Thymus (tissue), 14 donors: ENCODE measurements at places on chromosomes 7 and 10. TPM values are rescaled to one million over a fixed set of nuclear protein-coding genes. Genes with fewer than 3 reads are reported as not detected.

GRM3 gene
- total RNA-seq, result 0.05 TPM

SUN3 gene
- total RNA-seq, result 1.1 TPM

DNAJC12 gene
- total RNA-seq, result 4.4 TPM

ABCF2 gene
- 26.1 TPM for total RNA-seq

SYT15 gene
- total RNA-seq, result 0.80 TPM

HOXA4 gene
- total RNA-seq, result 0.42 TPM

GCC1 gene
- total RNA-seq, result 11.4 TPM

FOXP2 gene
- total RNA-seq, result 0.19 TPM

SCD gene
- total RNA-seq, result 22.0 TPM

HMX3 gene
- not detected for total RNA-seq

MGAM2 gene
- 0.09 TPM for total RNA-seq

WNT16 gene
- 0.05 TPM for total RNA-seq

TUBB8 gene
- 0.05 TPM for total RNA-seq

DNA sequence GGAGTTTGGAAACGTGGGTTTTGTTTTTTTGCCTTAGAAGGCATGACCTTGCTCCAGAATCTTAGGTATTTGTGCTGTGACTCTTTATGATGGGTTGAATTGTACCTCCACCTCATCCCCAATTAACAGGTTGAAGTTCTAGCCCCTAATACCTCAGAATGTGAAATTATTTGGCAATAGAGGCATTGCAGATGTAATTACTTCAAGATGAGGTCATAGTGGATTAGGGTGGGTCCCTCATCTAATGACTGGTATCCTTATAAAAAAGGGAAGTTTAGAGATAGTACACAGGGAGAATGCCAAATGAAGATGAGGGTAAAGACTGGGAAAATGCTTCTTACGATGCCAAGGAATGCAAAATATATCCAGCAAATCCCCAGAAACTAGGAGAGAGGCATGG, 3.0 kb upstream of the FAM200A start:
- DNase-seq, result no peak

- no peak for DNase-seq
Measured at GRCh38 chr10:78259391-78259790, 225.7 kb downstream of the RPS24 start.

DNA sequence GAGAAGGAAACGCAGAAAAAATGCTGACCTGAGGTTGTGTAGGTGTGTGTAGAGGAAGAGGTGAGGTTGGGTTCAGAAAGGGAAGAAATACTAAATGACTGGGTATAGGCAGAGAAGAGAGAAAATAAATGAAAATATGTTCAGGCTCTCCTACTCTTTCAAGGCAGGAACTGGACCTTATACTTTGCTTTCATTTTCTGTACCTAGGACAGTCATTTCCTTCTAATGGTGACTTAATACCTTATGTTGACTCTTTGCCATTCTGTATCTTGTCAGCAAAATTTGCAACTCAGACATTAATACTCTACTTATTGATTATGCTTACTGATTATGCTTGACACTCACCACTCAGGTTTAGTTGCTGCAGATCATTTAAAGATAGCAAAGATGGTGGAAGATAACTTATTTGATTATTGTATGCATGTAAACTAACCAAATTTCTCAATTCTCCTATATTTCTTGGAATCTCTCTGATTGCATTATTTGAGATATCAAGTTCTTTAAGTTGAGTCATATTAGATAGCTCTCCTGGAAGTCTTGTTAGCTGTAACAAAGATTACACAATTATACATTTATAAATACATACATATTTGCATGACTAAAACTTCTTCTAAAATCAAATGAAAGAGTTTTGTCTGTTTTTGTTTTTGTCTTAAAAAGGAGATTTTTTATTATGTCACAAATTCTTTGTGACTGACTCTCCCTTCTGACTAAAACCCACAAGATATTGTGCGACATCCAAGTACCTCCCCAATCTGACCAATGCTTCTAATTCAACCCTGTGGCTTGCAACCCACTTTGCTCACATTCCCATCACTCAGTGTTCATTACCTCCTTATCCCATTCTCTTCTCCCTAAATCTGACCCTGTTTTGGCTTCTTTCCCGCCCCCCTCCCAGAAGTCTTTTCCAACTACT, 20.0 kb downstream of the LRRD1 start:
- no peak for DNase-seq

DNA sequence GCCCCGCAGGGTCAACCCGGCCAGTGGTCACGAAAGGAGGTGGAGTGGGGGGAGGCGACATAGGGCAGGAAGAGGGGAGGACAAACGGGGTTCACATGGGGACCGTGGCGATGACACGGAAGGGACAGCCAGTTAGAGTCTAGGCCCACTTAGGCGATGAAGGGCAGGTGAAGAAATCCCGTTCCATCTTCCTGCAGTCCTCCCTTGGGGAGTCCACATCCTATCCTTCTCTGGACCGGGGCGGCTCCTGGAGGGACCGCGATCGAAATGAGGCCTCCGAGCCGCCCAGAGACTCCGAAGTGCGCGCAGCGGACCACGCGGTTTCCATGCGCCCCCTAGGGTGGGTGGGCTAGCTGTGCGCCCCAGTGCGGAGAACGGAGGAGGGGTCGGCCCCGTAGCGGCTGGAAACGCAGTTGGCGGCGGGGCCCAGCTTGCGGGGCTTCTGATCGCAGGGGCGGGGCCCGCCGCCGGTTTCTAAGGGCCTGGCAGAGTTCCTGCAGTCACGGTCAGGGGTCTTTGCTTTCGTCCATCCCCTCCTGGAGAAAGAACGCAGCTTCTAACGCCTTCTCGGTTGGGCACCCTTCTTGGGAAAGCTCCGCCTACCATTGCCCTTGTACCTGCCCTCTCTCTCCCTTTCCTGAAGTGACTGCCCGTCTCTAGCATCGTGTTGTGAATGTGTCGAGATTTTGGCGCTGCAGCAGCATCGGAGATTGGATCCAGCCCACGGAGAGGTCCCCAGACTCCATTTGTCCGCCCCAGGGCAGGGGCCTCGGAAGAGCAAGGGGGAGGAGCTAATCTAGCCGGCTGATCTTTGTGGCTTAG, 17.9 kb upstream of the TMEM225B start:
- DNase-seq, result peak; percentile 58

DNA sequence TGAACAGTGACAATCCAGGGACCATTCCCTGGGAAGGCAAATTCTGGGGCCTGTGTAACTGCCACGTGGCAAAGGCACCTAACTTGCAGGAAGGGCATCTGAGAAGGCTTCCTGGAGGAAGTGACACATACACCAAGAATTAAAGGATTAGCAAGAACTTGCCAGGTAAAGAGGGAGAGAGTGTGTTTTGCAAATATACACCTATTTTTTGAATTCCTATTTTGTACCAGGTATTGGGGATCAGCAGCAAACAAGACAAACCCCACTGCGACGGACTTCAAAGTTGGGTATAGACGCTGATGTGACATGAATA, 206.5 kb upstream of the ZMIZ1 start:
- DNase-seq, result no peak

GRCh38 chr7:142338633-142339501, 81.0 kb upstream of the PRSS58 start:
- DNase-seq, result no peak

- no peak for DNase-seq
Measured at GRCh38 chr7:82255706-82256105, 187.9 kb downstream of the CACNA2D1 start.

- no peak for DNase-seq
Measured at GRCh38 chr7:8465338-8465737, 31.9 kb downstream of the NXPH1 start.

- no peak for DNase-seq
Measured at GRCh38 chr7:17357952-17358351, 59.5 kb downstream of the AHR start.

- DNase-seq, result no peak
Measured at GRCh38 chr10:99695761-99696160, 36.2 kb downstream of the COX15 start.

- DNase-seq, result no peak
Measured at GRCh38 chr10:122244001-122244975, 26.8 kb upstream of the BTBD16 start.

DNA sequence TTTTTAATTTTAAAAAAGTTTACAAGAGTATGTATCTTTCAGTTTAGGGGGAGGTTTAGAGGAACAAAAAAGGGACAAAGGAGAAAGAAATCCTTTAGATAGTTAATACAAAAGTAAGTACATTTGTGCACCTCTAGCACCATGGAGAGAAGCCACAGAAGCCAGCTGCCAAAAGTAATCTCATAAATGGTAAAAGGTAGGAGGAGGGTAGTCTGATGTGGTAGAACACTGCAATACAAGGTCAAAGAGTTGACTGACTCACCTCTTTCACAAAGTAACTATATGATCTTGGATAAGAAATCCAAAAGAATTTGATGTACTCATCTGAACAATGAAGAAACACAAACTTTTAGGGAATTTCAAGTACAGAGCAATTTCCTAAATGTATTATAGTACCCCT, 68.1 kb downstream of the CNOT4 start:
- no peak for DNase-seq

DNA sequence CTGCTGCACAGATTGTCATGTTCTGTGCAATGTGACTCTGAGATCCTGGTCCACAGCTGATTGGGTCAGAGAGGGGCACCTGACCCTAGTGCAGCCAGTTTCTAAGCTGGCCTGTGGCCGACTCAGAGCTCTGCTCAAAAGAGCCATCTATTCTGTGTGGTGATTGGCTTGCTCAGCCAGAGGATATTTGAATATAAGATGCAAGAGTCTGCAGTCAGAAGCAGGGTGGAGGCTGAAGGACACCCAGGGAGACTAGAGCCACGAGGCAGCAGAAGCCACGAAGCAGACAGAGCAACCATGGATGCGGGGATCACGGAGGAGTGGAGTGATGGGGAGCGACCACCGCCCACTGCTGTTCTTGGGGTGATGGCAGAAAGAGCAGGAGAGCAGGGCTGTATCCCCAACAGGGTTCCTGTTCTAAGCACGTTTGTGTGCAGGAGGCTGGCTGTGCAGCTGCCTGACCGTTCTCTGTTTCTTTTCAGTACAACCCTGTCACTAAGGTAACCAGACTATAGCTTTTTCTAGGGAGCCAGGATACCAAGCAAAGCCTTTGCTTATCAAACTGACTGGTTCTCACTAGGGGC, 19.5 kb upstream of the RHEB start:
- no peak for DNase-seq

DNA sequence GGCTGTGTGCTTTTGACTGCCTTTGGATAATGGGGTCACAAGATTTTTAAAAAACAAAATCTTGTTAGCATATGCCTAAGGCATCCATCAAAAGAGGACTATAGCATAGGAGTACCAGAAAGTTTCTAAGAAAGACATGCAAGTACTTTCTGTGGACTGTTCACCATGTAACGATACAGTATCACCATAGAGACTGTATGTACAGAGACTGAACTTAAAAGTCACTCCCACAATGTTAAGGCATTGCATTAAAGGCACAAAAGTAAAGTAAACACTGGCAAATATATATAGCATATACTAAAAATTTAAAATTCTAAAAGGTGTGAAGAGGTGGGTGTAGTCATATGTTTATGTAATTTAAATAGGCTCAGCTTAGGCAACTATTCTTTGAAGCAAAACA, 190.9 kb downstream of the IMMP2L start:
- no peak for DNase-seq

GRCh38 chr10:110215286-110216170, 8.1 kb downstream of the MXI1 start:
- no peak for DNase-seq

DNA sequence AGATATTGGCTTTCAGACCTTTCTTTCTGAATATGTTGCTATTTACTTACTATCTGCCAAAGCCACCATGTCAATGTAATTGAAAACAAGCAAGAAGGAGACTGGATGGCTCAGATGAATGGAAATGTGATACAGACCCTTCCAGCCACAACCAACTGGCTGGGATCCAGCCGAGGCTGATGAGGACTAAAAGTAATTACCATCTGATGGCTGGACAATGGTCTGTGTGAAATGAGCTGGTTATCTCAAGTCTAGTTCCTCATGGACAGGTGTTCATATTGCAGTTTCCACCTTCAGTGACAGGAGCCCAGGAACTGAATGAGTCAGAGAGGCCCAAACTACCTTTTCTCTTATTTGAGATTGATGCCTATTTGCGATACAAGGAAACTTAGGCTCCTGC, 267.5 kb downstream of the GATA3 start:
- no peak for DNase-seq

DNA sequence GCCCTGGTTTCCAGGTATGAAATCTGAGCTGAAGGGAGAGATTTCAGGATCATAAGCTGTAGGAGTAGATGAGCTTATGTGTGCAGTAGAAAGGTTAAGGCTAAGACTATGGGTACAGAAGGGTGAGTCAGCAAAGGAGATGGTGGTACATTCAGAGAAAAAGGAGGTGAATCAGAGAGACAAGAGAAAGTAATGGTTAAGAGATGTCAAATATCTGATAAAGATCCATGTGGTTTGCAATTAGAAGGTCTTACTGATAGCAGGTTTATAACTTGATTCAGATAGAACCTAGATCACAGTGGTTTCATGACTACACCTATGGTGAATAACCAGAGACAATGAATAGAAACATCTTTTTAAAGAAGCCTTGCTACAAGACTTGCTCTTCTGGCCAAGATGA, 4.5 kb upstream of the NPY start:
- no peak for DNase-seq

GRCh38 chr10:114207349-114207748, 28.2 kb downstream of the TDRD1 start:
- no peak for DNase-seq

DNA sequence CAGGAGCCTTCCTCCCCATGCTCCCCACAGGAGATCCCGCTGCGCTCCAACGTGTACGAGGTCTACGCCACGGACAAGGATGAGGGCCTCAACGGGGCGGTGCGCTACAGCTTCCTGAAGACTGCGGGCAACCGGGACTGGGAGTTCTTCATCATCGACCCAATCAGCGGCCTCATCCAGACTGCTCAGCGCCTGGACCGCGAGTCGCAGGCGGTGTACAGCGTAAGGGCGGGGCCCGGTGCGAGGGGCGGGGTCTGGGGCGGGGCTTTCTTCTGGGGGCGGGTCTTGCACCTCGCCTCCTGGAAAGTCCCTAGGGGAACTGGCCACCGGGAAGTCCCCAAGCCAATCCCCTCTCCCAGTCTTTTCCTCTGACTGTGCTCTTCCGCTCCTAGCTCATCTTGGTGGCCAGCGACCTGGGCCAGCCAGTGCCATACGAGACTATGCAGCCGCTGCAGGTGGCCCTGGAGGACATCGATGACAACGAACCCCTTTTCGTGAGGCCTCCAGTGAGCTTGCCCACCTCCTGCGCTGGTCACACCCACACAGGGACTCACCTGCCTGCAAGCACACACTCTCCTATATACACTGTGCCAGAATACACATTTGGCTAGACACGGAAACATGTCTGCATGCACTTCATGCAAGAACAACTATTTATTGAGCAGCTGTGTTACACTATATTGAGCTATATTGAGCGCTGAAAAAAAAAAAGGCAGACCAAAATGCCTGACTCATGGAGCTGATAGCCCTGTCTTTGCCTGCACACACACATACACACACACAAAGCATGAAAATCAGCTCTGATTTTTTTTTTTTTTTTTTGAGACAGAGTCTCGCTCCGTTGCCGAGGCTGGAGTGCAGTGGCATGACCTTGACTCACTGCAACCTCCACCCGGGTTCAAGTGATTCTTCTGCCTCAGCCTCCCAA, 32.7 kb upstream of the VSIR start:
- no peak for DNase-seq

- DNase-seq, result no peak
Measured at GRCh38 chr7:71414490-71414889, 282.5 kb downstream of the GALNT17 start.

GRCh38 chr7:151508991-151509390, 10.7 kb downstream of the RHEB start:
- no peak for DNase-seq

- DNase-seq, result no peak
Measured at GRCh38 chr10:124983321-124983720, 41.4 kb downstream of the ZRANB1 start.
